ENCODE measurements at places on chromosomes 6 and 20. TPM values are rescaled to one million over a fixed set of nuclear protein-coding genes. Genes with fewer than 3 reads are reported as not detected.

Gene MDFI
- total RNA-seq, result 0.83 TPM

Gene FAM83C
- not detected for total RNA-seq

Gene SMPD2
- total RNA-seq, result 4.6 TPM

Gene SCUBE3
- total RNA-seq, result 1.5 TPM

Gene LY6G6D
- total RNA-seq, result not detected

Gene MCHR2
- not detected for total RNA-seq

Gene DLL1
- total RNA-seq, result 3.7 TPM

DNA sequence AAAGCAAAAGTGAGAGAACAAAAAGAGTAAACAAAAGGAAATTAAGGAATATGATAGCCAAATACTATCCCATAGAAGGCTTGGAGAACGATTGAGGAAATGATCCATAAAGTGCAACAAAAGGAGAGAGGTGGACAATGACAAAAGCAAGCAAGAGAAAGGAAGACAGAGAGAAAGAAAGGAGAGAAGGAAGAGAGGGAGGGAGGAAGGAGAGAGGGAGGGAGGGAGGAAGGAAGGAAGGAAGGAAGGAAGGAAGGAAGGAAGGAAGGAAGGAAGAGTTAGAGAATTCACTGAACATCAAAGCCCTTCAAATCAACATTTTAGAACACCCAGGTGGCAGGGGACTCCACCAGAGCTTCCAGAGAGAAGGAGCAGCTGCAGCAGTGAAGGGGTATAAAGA lies 185.0 kb downstream of the SYNDIG1 start:
- H3K36me3 ChIP-seq, result no peaks in the 10 kb centered on the region
- H3K4me3 ChIP-seq, result no peak overlapping the region
- no peak for DNase-seq
- H3K27me3 ChIP-seq, result no peaks in the 10 kb centered on the region

- H3K27ac ChIP-seq, result no peak overlapping the region
- no peaks in the 10 kb centered on the region for H3K36me3 ChIP-seq
- no peak for DNase-seq
- no peak overlapping the region for H3K4me3 ChIP-seq
These were observed 14.3 kb downstream of the SLA2 start for GRCh38 chr20:36631646-36632045.

DNA sequence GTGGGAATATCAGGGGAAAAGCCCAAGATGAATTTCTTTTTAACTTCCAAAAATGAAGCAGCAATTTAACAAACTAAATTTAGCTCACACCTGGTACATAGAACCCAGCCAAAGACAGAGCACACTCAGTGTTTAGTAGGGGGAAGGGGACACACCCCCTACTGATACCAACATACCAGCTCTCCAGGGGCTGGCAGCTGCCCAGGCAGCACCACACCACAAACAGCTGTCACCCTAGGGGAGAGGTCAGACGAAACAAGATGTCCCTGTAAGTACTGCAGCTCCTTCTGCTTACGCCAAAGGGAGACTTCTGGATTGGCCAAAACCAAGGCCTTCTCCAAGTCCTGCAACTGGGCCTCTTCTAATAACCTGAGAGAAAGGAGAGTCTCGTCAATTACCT lies 26.0 kb downstream of the MDN1 start:
- H3K4me1 ChIP-seq, result no peaks in the 10 kb centered on the region
- no peak overlapping the region for H3K4me3 ChIP-seq
- no peak for DNase-seq
- H3K27ac ChIP-seq, result no peak overlapping the region

DNA sequence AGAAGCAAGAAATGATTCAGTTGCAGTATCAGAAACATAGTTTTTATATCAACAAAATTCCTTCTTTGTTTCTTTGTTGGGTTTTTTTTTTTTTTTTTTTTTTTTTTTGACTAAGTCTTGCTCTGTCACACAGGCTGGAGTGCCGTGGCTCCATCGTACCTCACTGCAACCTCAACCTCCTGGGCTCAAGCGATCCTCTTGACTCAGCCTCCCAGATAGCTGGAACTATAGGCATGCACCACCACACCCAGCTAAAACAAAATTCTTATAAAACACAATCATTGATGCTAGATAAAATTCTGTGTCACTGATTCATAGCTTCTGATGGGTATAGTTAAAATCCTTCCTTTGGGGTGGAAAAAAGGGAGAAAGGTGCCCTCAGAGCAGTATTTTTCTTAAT lies 110.3 kb upstream of the TNFAIP3 start:
- H3K27ac ChIP-seq, result no peak overlapping the region
- no peaks in the 10 kb centered on the region for H3K4me1 ChIP-seq
- no peaks in the 10 kb centered on the region for H3K36me3 ChIP-seq
- no peak for DNase-seq
- H3K27me3 ChIP-seq, result no peaks in the 10 kb centered on the region
- no peak overlapping the region for H3K4me3 ChIP-seq

- no peaks in the 10 kb centered on the region for H3K36me3 ChIP-seq
- no peak overlapping the region for H3K27ac ChIP-seq
- no peak for DNase-seq
- H3K27me3 ChIP-seq, result no peaks in the 10 kb centered on the region
These were observed 1166.0 kb upstream of the GJE1 start for GRCh38 chr6:140966676-140967075.

GRCh38 chr6:132490024-132490423 lies 22.9 kb downstream of the STX7 start:
- no peak overlapping the region for H3K4me3 ChIP-seq
- DNase-seq, result no peak
- H3K27ac ChIP-seq, result peak overlapping the region; percentile 10
- H3K36me3 ChIP-seq, result no peaks in the 10 kb centered on the region
- peaks cover 32% of the 10 kb centered on the region for H3K4me1 ChIP-seq

DNA sequence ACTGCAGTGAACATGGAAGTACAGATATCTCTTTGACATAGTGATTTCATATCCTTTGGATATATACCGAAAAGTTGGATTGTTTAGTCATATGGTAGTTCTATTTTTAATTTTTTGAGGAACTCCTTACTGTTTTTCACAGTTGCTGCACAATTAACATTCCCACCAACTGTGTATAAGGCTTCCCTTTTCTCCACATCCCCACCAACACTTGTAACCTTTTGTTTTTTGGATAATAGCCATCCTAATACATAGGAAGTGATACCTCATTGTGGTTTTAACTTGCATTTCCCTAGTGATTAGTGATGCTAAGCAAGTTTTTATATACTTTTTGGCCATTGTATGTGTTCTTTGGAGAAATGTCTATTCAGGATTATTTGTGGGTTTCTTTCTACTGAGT lies 45.1 kb upstream of the TENT5A start:
- H3K27me3 ChIP-seq, result no peaks in the 10 kb centered on the region
- no peaks in the 10 kb centered on the region for H3K36me3 ChIP-seq
- DNase-seq, result no peak
- H3K4me1 ChIP-seq, result no peaks in the 10 kb centered on the region

- no peaks in the 10 kb centered on the region for H3K36me3 ChIP-seq
- no peaks in the 10 kb centered on the region for H3K4me1 ChIP-seq
- no peak for DNase-seq
- H3K27ac ChIP-seq, result no peak overlapping the region
These were observed 275.7 kb upstream of the TCF21 start for GRCh38 chr6:133613211-133613610.

GRCh38 chr6:53340536-53340935 lies 8.2 kb downstream of the ELOVL5 start:
- no peak for DNase-seq
- H3K4me3 ChIP-seq, result no peak overlapping the region
- H3K36me3 ChIP-seq, result no peaks in the 10 kb centered on the region

GRCh38 chr6:26087284-26088115 lies at the start of gene HFE:
TSS of gene HFE (plus strand) at chr6:26087429. CDS start at chr6:26087441, 12 bp downstream.
- peaks cover 5% of the 10 kb centered on the region for H3K36me3 ChIP-seq
- DNase-seq, result no peak
- peak within 1 kb of the TSS; percentile 72 for H3K4me3 ChIP-seq
- peak within 1 kb of the TSS; percentile 86 for H3K27ac ChIP-seq

GRCh38 chr6:114157848-114158247 lies 185.0 kb downstream of the HS3ST5 start:
- H3K36me3 ChIP-seq, result no peaks in the 10 kb centered on the region
- no peak for DNase-seq
- H3K4me3 ChIP-seq, result no peak overlapping the region
- no peak overlapping the region for H3K27ac ChIP-seq
- H3K4me1 ChIP-seq, result no peaks in the 10 kb centered on the region
- H3K27me3 ChIP-seq, result no peaks in the 10 kb centered on the region

DNA sequence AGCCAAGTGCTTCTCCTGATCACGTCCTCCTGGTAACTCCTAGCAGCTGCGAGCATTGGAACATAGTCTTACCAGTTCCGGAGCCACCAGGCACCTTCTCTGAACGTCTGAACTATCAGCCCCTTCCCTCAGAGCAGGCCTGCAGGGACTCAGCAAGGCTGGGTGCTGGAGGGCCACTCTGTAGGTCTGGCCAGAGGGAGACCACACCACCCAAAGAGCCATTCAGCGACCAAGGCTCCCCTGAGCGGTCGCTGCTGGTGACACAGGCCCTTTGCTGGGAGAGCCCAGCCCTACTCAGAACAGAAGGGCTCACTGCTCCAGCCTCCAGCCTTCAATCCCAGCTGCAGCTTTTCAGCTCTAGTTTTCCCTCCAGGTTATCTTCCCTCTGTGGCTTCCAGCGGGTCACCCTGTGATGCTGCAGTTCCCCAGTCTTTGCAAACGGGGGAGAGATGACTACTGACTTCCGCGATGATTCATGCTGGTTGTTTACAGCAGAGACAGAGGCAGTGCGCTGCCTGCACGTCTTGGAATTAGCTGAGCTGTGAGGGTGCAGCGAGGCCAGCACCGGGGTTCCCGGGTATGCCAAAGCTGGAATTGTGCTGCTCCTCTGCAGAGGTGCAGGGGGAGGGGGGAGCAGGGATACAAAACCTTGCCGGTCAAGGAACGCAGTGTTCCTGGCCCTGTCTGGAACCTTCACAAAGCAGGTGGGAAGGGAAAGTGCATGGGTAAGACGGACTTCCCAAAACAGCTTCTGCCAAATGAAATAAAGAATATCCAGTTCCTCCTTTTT lies 161.4 kb downstream of the LY86 start:
- peak overlapping the region; percentile 35 for H3K4me3 ChIP-seq
- H3K27me3 ChIP-seq, result no peaks in the 10 kb centered on the region
- peaks cover 32% of the 10 kb centered on the region for H3K4me1 ChIP-seq
- peak overlapping the region; percentile 38 for H3K27ac ChIP-seq
- no peaks in the 10 kb centered on the region for H3K36me3 ChIP-seq

- DNase-seq, result no peak
- H3K4me3 ChIP-seq, result no peak overlapping the region
- H3K27me3 ChIP-seq, result no peaks in the 10 kb centered on the region
- no peak overlapping the region for H3K27ac ChIP-seq
These were observed 11.1 kb downstream of the TOX2 start for GRCh38 chr20:43925801-43926200.

- peak overlapping the region; percentile 43 for H3K27ac ChIP-seq
- H3K4me1 ChIP-seq, result no peaks in the 10 kb centered on the region
- H3K36me3 ChIP-seq, result no peaks in the 10 kb centered on the region
- DNase-seq, result no peak
- no peak overlapping the region for H3K4me3 ChIP-seq
These were observed 163.2 kb downstream of the BMP7 start for GRCh38 chr20:57103146-57103800.

- H3K27me3 ChIP-seq, result no peaks in the 10 kb centered on the region
- H3K27ac ChIP-seq, result peak overlapping the region; percentile 48
- no peaks in the 10 kb centered on the region for H3K36me3 ChIP-seq
- peak; percentile 94 for DNase-seq
- no peak overlapping the region for H3K4me3 ChIP-seq
- peaks cover 21% of the 10 kb centered on the region for H3K4me1 ChIP-seq
These were observed 211.5 kb upstream of the FOXA2 start for GRCh38 chr20:22795871-22796270.

- H3K36me3 ChIP-seq, result no peaks in the 10 kb centered on the region
- H3K27ac ChIP-seq, result peak within 1 kb of the TSS; percentile 62
- H3K4me3 ChIP-seq, result no peak within 1 kb of the TSS
These were observed at the start of gene TNNC2 for GRCh38 chr20:45827030-45827652. TSS of gene TNNC2 (minus strand) at chr20:45827312. CDS start at chr20:45827248, 64 bp downstream.

DNA sequence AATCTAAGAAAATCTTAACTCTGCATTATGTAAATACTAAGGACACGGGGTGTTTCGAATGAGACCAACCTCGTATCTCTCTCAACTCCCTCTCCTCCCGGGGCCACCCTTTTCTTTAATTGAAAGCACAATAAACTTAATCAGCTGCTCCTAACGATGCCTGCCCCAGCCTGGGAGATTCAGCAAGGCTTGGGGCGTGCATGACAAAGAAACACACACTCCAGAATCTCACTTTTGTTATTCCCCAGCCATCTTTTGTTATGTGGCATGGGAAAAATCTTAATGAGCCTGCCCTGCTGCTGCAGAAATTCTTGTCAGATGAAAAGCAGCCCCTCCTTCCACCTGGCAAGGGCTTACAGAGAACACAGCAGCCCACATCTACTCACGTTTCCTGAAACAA lies 117.4 kb downstream of the TTLL2 start:
- peak; percentile 80 for DNase-seq
- no peaks in the 10 kb centered on the region for H3K36me3 ChIP-seq
- H3K27ac ChIP-seq, result peak overlapping the region; percentile 37
- H3K4me1 ChIP-seq, result peaks cover 11% of the 10 kb centered on the region
- H3K27me3 ChIP-seq, result no peaks in the 10 kb centered on the region

DNA sequence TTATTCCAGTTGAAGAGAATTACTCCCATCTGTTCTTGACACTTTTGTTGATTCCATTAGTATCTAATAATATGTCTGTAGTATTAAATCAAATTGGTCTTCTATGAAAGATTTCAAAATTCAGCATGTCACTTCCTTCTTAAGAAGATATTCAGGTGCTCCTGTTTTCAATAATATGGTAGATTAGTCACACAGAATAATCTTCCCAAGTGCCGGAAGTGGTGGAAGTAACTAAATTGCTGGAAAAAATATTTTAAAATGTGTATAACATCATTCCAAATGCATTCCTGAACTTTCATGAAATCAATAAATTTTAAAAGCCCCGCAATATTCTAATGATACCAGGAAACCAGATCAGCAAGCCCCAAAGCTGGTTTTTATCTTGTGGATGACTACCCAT lies 281.3 kb downstream of the EPM2A start:
- no peaks in the 10 kb centered on the region for H3K27me3 ChIP-seq
- no peak for DNase-seq
- no peak overlapping the region for H3K4me3 ChIP-seq
- H3K4me1 ChIP-seq, result no peaks in the 10 kb centered on the region
- H3K36me3 ChIP-seq, result no peaks in the 10 kb centered on the region

DNA sequence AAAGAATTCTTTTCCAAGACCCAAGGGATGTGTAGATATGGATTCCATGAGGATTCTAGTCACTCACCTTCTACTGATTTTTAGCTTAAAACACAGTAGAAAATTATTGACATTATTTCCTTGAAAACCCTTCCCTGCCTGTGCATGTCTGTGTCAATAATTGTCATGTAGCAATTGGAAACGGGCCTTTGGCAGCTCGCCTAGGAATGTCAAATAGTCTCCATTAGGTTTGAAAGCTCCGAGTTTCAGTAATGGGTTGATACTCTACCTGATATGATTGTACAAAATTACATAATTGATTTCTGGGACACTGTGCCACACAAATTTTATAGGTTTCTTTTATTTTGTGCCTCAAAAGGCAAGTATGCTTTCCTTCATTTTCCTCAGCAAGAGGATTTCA lies 515.2 kb upstream of the ARID1B start:
- H3K27me3 ChIP-seq, result no peaks in the 10 kb centered on the region
- no peak overlapping the region for H3K4me3 ChIP-seq
- H3K4me1 ChIP-seq, result no peaks in the 10 kb centered on the region
- H3K36me3 ChIP-seq, result no peaks in the 10 kb centered on the region
- H3K27ac ChIP-seq, result no peak overlapping the region

- DNase-seq, result no peak
- no peak overlapping the region for H3K4me3 ChIP-seq
- peaks cover 4% of the 10 kb centered on the region for H3K4me1 ChIP-seq
- no peaks in the 10 kb centered on the region for H3K36me3 ChIP-seq
- no peak overlapping the region for H3K27ac ChIP-seq
- H3K27me3 ChIP-seq, result no peaks in the 10 kb centered on the region
These were observed 425.2 kb downstream of the CD83 start for GRCh38 chr6:14542670-14543366.
